ENCODE measurements at places on chromosomes 12 and 14.

GRCh38 chr14:82642425-82642824, 1108.8 kb upstream of the SEL1L start:
- no peak for DNase-seq

GRCh38 chr12:113057565-113058485, 1.3 kb downstream of the DTX1 start:
- no peak for DNase-seq

DNA sequence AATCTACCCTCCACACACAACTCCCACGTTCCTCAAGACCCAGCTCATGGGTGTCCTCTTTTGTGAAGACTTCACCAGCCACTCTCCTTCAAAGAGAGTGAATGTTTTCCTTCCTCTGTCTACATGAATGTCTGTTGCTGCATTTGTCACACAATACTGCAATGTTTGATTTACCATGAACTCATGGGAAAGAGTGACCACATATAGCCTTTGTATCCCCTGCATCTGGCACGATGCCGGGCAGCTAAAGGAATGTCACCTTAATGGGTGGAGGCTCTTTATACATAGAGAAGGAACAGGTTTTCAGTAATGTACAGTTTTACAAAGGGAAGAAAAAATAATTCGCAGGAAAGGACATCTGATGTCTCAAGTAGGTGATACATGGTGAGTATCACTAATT, 12.1 kb upstream of the BCDIN3D start:
- DNase-seq: no peak

DNA sequence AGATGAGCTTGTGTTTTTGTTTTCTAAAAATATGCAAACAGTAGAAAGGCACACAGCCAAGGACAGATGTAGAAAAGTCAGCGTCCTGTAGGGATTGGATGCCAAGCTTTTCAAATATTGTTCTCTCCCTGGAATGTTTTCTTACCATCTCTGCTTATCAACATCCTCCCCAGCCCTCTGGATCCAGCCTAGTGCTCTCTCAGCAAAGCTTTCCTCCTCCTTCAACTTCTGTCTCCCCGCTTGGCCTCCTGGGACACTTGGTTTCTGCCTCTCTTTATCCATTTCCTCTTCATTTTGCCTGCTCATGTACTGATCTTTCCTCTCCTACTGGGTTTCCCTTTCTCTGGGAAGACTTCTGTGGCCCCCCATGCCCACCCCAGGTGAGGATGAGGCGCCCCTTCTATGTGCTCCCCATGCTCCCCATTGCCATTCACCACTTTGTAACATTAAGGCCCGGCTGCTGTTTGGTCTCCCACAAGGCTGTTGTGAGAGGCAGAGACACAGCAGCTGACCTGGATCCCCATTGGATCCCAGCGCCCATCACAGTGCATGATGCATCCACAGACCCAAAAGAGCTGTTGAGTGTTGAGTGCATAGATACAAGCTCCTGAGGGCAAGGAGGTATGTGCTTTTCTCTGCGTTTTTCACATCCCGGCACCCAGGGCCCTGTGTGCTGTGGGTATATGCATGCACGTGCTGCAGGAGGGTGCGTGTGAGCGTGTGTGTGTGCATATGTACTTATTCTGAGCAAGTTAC, 38.2 kb downstream of the EVL start:
- DNase-seq: no peak

DNA sequence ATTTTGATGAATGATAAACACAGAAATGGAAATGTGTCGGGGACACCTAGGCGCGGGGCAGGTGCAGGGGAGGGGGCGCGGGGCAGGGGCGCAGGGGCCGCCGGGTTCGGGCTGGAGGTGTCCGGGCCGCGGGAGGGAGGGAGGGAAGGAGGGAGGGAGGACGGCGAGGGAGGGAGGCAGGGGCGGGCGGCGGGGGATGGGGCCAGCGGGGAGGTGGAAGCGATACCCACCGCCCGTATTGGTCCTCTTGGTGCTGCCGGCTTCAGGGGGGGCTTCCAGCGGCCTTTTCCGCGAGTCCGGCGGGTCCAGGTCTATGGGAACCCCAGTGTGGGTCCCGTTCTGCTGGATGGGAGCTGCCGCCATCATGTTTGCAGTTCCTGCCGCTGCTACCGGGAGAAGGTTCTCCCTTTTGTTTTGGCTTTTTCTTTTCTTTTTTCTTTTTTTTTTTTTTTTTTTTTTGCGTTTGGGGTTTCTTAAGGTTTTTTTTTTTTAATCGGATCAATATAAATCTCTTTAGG, 703 bp downstream of the NOVA1 start:
- no peak for DNase-seq

DNA sequence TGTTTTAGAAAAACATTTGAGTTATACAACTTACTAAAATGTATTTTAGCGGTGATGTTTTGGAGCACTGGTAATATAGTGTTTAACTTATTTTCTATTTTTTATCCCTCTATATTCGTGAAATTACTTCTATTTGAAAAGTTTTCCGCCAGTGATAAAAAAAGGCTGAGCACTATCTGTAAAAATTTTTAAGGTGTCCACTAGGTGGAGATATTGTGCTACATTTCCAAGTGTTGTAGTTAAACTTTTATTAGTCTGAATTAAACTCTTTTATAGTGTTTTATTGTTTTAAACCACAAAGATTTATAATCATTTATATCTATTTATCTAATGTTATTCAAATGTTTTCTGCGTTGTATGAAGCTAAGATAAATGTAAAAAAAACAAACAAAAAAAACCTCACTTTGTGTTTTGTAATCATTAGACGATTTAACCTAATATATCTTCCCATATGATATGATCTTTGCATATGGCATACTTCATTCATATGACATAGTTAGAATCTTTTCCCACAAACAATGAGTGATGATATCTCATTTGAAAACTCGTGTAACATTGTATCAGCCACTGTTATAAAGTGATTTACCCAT, 11.8 kb downstream of the ALG10B start:
- no peak for DNase-seq

GRCh38 chr14:59632381-59632780, 55.8 kb upstream of the CCDC175 start:
- DNase-seq: no peak

DNA sequence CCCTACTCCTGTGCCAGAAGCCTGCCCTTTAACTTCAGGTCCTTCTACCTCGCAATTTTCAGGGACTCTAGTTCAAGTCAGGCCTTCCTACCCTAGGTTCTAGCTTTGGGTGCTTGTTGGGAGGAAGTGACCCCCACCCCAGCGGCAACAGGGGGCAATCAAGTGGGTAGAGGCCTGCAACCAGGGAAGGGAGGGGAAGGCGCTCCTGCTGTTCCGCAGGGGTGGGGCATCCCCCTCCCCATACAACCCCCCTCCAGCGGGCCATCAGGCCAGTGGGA, 204 bp upstream of the PRPH start:
- DNase-seq: no peak

GRCh38 chr12:46298261-46298660, 29.4 kb upstream of the SLC38A1 start:
- DNase-seq: no peak

DNA sequence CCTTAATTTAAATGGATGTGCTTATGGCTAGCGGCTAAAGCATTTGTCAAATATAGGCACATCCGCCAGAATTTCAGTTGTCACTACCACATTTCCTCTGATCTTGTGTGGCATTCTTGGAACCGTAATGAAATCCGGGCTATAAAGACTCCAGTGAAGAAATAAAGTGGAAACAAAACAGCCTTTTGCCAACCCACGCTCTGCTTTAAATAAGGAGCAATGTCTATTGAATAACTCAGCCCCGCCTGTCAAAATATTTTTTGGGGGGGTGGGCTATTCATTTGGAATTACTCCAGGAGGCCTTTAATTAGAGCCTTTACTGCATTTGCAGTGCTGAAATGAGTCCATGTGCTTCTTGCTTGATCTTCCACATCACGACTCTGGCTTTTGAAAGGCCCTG, 179.6 kb upstream of the RPH3A start:
- no peak for DNase-seq

DNA sequence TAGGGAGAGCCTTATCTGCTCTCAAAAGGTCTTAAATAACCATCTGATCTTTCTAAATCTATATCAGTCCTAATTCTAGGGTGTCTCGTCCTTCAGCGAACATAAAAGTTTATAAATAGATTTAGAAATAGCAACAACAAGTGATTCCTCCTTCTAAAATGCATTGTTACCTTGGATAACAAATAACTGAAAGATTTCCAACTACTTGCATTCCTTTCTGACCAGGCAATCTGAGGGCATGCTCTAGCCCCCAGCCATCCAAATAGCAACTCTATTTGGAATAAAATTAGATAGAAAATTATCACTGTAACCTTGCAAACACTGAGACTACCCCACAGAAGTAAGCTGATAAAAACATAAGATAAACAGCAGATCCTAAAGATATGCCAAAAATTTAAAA, 21.8 kb upstream of the KRR1 start:
- DNase-seq: no peak

GRCh38 chr14:90388437-90388836, 8.4 kb upstream of the CALM1 start:
- DNase-seq: no peak

GRCh38 chr12:3656946-3657622, 95.8 kb downstream of the CRACR2A start:
- no peak for DNase-seq

DNA sequence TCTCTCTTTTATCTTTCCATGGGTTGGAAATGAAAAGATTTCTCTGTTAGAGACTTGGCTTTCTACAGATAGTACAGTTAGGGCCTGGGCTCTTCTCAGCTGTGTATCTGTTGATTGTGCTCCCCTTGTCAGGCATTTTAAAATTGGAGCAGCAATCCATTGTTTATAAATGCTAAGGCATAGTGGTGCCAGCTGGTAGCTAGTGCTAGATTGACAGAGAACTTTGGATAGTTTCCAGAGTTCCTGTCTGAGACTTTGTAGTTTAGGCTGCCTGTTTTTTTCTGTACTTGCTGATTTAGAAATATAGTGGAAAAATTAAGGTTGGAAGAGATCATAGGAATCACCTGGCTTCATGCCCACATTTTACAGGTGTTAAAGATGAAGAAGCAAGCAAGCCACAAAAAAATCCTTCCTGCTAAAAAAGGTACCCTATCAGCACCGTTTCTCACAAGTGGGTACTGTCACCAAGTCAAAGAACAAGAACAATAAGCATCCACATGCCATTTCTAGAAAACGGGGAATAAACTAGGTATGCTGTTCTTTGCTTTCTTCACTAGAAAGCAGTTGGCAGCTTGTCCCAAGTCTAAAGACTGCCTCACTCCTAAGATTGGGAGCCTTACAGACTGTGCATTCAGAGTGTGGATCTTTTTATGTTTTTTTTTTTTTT, 6.2 kb downstream of the TTLL5 start:
- DNase-seq: no peak

DNA sequence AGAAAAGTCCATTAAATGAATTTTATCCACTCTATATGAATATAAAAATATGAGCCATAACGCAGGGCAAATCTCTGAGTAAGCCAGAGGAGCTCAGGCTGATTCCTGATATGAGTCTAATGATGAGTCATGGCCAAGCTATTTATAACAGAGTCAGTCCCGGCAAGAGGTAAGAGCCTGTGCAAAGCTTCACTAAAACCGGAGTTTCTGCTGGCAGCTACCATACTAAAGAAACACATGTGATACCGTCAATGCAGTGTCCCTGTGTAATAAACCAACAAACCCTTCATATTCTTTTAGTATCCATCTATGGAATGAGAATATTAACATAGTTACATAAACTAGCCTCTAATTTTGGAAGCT, 319.4 kb downstream of the KCNC2 start:
- no peak for DNase-seq

DNA sequence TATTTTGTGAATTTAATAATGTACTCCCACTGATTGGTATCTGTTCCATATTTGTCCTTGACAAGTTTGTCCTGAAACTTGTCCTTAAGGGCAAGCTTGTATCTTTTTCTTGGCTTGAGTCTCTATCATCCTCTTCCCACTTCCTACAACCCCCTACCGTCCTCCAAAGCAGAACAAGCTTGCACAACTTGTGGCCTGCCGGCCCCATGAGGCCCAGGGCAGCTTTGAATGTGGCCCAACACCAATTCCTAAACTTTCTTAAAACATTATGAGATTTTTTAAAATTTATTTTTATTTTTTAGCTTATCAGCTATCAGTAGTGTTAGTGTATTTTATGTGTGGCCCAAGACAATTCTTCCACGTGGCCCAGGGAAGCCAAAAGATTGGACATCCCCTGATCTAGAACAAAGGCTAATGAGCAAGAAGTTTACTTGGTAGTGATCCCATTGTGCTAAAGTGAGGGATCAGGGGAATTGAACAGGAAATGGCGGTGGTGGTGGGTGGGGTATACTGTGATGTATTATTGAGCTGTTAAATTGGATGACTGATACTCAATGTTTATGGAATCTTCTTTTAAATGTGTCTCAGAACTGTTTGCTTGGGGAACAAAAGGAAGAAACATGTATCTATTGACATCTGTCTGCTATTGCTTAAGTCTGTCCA, 37.8 kb downstream of the TMX1 start:
- DNase-seq: no peak

DNA sequence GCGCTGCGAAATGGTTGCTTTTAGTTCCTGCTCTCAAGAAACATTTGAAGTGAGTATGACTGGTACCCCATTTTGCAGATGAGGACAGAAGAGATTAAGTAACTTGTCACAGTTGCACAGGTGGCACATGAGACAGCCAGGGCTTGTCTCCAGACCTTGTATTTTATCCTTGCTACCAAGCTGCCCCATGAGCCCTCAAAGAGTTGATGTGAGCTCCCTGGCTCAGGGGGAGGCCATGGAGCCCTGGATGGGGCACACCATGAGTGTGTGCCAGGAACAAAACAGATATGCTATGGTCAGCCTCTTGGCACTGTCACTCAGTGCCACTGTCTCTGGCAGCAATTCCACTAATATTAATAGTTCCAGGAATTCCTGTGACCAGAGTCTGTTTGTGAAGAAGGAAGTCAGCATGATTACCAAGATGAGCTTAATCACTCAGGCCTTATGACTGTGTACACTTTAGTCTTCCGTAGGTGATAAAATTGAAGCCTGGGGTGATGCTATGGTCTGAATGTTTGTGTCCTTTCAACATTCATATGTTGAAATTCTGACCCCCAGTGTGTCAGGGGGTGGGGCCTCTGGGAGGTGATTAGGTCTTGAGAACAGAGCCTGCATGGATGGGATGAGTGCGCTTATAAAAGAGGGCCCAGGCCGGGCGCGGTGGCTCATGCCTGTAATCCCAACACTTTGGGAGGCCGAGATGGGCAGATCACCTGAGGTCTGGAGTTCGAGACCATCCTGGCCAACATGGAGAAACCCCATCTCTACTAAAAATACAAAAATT, 806.8 kb downstream of the AACS start:
- no peak for DNase-seq

DNA sequence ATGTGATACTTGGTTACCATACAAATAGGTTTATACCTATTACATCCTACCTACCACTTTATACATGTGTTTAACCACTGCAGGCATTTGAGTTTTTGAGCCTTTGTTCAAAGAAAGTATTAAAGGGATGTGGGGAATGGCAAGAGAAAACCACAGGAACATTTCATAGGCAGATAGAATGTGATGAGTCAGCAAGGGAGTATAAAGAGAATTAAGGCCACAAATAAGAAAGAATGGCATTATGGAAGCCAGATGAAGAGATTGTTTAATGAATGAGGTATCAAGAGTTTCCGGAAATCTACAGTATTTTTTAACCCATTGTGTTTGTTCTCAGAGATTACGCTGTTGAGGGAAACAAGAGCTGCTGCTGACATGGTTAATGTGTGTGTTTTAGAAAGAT, 66.9 kb downstream of the METTL25 start:
- no peak for DNase-seq

- no peak for DNase-seq
These were observed 87.1 kb downstream of the FBXL14 start for GRCh38 chr12:1507308-1507707.

GRCh38 chr14:74571901-74572725, 39.9 kb downstream of the LTBP2 start:
- no peak for DNase-seq

Data from stimulated activated CD8-positive, alpha-beta memory T cell treated with anti-CD3 and anti-CD28 coated beads, Interleukin-15, amount 100 ng/mL, for 48 hours (primary cell).